ENCODE measurements at places on chromosomes 6 and 20.

DNA sequence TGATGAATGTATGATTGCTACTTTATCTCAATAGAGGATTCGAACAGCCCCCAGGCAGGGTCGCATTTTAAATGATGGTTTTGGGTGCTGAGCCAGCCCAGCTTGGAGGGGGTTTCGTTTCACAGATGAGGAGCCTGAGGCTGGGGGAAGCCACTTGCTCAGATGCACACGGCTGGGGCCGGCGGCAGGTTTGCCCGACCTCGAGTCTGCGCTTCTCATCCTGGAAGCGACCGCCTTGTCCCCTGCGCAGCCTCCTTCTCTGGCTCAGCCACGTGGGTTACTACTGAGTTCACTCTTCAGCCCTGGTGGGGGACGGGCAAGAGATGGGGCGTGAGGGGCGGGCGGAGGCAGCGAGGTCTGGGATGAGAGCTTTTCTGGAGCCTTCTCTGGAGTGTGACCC is 25.3 kb downstream of the NTSR1 start:
- no peak for DNase-seq

DNA sequence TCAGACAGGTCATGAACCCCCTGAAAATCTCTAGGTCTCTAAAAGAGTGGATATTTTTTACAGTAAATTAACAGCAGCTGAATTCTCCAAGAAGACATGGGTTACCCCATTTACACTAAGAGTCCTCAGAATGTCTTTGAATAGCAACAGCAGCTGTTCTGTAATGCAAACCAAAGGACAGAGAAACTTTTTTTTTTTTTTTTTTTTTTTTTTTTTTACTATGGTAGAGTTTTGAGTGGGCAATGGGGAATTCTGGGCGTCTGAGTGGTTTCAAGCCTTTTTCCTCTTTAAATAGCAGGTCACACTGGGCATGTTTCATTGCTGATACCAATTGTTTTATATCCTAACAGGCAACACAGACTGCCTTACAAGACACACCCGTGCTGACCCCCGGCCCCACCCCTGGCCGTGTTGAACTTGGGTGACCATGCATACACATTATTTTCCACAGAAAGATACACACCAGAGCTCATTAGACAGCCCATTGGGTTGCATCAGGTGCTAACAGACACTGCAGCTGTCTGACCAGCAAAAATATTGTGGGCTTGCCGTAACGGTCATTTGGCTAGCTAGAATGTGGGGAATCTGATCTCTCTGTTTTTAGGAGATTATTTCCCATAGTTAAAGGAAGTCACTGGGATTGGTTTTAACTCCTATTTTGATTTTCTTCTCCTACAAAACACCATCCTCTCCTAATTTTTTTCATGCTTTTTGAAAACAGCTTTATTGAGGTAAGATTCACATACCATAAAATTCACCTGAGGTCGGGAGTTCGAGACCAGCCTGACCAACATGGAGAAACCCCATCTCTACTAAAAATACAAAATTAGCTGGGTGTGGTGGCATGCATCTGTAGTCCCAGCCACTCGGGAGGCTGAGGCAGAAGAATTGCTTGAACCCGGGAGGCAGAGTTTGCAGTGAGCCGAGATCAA is 26.7 kb upstream of the IRF4 start:
- no peak for DNase-seq

GRCh38 chr20:37230200-37230599 is 31.4 kb downstream of the GHRH start:
- DNase-seq: no peak

- no peak for DNase-seq
Observed at GRCh38 chr6:74152096-74152675, 456.2 kb downstream of the CD109 start.

- DNase-seq: no peak
Observed at GRCh38 chr6:142934106-142934505, 10.9 kb downstream of the HIVEP2 start.

- DNase-seq: no peak
Observed at GRCh38 chr6:143549221-143549948, 37.9 kb upstream of the FUCA2 start.

DNA sequence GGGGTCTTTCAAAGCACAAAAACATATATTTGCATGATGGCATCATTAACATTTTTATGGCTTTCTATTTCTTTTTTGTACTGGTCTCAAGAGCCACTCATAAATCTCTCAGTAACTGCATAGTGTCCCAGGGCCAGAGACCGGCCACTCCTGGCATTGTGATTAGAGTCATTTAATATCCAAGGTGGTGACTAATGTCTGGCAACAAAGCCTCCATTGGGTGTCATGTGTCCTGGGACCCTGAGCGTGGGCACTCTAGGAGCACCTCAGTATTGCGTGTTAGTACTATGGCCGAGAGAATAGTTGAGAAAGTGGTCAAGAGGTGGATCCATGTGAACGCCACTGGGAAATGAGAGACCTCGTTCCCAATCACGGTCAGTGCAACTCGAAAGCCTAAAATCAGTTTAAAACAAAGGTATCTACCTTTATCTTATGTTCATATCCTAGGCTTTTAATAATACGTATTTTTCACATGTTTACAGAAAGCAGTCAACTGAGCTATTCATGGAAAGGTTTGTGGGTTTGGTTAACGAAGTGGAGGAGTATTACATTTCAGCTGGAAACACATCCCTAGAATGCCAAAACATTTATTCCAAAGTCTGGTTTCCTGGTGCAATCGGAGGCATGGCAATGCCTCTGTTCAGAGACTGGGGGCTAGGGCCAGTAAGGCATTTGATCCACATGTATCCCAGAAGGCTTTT is 2.7 kb upstream of the ESR1 start:
- DNase-seq: no peak

DNA sequence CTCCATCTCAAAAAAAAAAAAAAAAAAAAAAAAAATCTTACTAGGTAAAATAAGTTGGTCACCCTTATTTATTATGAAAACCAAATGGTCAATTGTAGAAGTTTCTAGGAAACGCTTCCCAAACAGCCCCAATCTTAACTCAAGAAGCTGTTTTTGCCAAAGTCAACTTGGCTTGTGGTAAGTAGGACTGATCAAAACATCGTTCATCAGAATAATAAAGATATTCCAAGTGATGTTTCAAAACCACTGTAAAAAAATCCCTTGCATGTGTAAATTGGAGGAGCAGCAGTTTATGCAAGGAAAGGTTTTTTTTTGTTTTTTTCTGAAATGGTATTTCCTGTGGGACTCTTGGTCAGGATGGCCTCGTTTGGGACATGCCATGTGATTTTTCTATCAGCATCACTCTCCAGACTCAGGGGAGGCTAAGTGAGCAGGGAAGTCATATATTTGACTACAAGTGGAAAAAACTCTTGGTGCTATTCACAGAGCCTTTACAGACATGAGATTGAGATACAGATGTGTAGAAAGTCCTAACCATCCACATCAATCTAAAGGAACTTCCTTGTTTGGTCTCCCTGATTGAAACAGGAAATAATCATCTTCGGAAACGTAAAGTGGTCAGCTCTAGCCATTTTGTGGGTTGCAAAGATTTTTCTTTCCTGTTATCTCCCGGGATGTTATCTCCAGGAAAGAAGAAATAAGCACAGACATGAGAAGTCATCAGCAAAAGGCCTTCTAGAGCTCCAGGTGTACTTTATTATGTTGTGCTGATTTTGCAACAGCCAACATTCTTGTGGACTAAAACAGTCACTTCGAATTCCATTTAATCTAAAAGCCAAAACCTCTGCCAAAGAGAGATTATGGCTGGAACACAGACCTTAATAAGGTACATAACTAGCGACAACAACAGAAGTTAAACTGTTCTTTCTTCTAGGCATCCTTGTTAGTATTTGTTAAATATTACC is 177.8 kb downstream of the EDN1 start:
- DNase-seq: no peak

DNA sequence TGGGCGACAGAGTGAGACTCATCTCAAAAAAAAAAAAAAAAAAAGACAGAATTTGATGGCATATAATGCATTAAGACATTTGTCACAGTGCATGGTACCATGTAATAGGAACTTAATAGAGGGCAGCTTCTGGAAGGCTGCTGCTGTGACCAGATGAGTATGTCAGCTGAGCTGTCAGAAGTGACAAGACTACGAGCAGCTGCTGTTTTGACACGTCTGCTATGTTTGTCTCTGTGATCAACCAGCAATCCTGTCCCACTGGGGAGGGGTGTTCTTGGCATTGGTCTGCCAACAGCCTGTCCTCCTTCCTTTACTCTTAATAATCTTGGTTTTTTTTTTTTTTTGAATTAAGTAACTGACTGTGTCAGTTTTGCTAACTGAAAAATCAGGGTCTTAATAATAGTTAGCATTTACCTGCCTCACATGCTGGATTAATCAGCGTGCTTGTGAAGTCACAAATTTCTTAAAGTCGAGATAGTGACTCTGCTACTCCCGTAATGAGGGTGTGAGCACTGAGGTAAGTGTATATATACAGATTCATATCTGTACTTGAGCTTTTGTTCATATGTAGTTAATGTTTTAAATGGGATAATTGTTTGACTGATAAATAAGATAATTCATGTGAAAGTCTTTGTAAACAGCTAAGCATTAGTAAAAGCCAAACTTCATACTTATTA is 152.4 kb downstream of the BMP2 start:
- no peak for DNase-seq

GRCh38 chr20:58111310-58112016 is 117.0 kb downstream of the ANKRD60 start:
- DNase-seq: no peak

- no peak for DNase-seq
Observed at GRCh38 chr6:113680301-113680700, 176.8 kb upstream of the MARCKS start.

DNA sequence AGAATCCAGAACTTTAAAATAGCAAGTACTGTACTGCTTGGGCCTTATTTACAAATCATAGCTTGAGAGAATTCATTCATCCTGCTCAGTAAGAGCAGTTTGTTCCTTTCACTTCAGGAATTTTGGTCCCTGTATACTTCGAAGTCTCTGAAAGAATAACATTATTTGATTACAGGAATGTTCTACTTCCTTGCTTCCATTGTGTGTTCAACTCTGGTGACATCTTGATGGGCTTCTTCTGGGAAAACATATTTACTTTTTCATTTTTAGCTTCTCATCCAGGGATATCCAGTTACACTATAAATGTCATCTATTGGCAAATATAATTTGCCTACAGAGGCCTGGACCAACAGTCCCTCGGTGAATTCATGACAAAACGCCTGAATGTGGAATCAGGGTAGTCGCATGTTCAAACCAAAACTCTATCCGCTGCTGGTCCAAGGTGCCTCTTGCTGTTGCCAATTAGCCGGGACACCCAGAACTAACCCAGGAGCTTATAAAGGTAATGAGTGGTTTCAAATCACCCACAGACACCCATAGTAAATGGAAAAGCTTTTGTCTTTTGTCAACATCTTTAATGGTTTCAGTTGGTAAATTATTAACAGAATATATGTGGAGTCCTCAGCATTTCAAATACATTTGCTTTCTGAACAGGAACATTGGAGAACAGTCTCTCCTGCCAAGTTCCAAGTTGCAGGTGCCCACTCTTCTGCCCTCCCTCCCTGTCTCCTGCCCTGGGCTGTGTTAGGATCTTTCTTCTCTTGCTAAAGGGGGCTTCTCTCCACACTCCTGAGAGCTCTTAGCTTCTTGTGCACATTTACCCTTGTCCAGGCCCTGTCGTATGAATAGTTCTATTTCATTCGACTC is 162.5 kb upstream of the CITED2 start:
- DNase-seq: no peak

- DNase-seq: no peak
Observed at GRCh38 chr20:17761604-17762003, 61.8 kb downstream of the BANF2 start.

DNA sequence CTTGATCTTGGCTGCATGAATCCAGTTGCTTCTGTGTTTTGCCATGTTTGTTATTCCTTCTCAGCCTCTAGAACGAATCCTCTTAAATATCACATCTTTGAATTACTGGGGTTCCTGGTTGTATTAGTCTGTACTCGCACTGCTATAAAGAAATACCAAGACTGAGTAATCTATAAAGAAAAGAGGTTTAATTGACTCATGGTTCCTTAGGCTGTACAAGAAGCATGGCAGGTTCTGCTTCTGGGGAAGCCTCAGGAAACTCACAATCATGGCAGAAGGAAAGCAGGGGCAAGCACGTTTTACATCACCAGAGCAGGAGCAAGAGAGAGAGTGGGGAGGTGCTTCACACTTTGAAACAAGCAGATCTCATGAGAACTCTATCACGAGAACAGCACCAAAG is 18.0 kb upstream of the BFSP1 start:
- DNase-seq: no peak

DNA sequence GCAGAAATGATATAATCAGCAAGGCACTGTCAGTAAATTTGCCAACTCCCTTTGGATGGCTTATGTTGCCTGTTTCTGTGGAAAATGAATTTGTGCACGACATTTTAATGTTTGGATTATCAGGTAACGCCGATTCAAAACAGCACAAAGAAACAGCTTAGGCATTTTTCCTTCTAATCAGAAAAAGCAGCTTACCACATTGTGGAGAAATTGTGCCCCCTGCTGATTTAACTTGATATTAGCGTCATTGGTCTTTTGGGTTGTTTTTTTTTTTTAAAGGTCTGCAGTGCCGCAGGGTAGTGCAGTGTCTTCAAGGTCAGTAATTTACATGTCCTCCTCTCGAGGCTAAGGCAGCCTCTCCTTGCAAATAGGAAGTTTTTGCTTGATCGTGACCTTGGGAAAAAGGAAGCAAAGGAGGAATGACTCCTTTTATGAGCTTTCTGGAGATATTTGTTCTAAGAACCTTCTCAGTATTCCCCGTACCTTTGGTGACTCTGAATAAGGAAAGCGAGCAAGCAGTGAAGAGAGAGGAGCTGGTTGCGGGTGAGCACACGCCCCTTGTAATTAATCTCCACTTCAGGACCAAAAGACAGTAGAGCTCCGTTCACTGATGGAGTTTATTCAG is 79.1 kb downstream of the ELOVL4 start:
- peak; percentile 48 for DNase-seq

DNA sequence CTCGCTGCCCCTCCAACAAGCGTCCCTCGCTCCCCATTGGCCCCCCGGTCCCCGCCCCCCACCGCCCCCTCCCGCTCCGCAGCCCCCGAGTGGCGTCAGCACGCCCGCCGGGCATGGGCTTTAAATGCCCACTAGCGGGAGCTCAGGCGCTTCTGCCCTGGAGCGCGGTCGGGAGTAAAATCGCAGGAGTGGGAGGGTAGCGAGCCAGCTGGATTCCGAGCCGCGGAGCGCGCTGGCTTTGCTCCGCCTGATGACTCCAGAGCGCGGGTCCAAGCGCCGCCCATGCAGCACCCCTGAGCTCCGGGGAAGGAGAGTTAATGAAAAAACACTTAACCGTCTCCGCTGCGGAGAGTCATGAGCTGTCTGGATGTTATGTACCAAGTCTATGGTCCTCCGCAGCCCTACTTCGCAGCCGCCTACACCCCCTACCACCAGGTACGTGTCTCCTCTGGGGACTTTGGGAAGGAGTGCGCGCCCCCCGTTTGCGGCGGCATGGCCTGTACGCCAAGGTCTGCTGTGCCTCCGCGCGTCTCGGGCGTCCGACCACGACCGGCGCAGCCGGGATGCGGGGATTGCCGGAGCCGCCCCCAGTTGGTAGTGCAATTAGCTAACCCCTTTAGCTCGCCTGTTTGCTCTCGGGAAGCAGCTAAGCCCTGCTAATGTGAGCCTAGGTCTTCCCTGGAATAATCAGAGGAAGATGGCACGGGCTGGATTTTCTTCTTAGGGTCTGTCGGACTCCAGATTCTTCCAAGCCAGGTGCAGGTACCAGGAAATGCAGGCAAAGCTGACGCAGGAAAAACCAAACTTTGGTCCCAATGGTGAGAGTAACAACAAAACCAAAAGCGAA is at the start of gene VGLL2:
Gene VGLL2, plus strand, starts transcription at position 149 of the 847 bp plus-strand sequence. Its CDS starts 206 bp downstream, at position 355.
- no peak for DNase-seq

GRCh38 chr6:26331218-26332073 is 33.6 kb upstream of the BTN3A2 start:
- DNase-seq: no peak

- no peak for DNase-seq
Observed at GRCh38 chr20:15902493-15902892, 670.8 kb downstream of the KIF16B start.

Measured in NCI-H1436 treated with DMSO at 0.1 percent for 48 hours (cell line).